Activated CD4-positive, alpha-beta T cell treated with anti-CD3 and anti-CD28 coated beads, Interleukin-2, amount 10 ng/mL, durations not matched to agents 7 days and 5 days (primary cell): ENCODE measurements at places on chromosomes 6 and 20.

- peaks cover 19% of the 10 kb centered on the region for H3K27me3 ChIP-seq
- H3K36me3 ChIP-seq = no peaks in the 10 kb centered on the region
- H3K27ac ChIP-seq = no peak overlapping the region
- no peak overlapping the region for H3K4me3 ChIP-seq
- no peaks in the 10 kb centered on the region for H3K4me1 ChIP-seq
Measured at GRCh38 chr20:31927627-31928159, 24.2 kb downstream of the PDRG1 start.

- peak within 1 kb of the TSS; percentile 94 for H3K27ac ChIP-seq
- peak within 1 kb of the TSS; percentile 97 for H3K4me3 ChIP-seq
- H3K27me3 ChIP-seq = peaks cover 7% of the 10 kb centered on the region
- DNase-seq = peak; percentile 50
- peaks cover 3% of the 10 kb centered on the region for H3K36me3 ChIP-seq
- peaks cover 40% of the 10 kb centered on the region for H3K4me1 ChIP-seq
Measured at GRCh38 chr20:5001174-5002076, at the start of gene SLC23A2. SLC23A2 (minus strand) TSS chr20:5001510; CDS start chr20:4932562, 68,948 bp downstream.

- H3K27me3 ChIP-seq = peaks cover 7% of the 10 kb centered on the region
- DNase-seq = peak; percentile 70
- peak overlapping the region; percentile 81 for H3K4me3 ChIP-seq
- peaks cover 50% of the 10 kb centered on the region for H3K4me1 ChIP-seq
Measured at GRCh38 chr6:1554476-1555310, 55.0 kb upstream of the FOXC1 start.

DNA sequence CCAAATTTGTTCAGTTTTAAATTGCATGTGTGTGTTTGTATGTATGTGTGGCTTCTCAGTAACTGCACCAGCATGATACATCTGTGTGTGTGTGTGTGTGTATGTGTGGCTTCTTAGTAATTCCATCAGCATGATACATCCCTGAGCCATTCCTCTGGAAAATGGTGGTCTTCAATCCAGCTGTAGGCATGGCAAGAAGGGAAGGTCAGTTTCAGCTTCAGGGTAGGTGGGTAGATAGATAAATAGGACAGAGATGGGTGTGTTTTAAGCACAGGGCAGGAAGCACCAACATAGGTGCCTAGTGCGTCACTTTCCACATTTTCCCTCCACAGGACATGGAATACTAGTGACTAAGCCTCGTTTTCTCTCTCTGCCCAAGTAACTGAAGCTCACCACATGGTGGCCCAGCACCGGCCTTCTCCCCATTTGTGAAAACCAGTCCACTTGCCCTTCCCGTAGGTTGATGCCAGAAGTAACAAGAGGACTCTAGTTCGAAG lies 82.9 kb downstream of the RPP40 start:
- no peak for DNase-seq
- no peak overlapping the region for H3K27ac ChIP-seq
- H3K4me1 ChIP-seq = peaks cover 33% of the 10 kb centered on the region
- H3K36me3 ChIP-seq = peaks cover 8% of the 10 kb centered on the region
- no peaks in the 10 kb centered on the region for H3K27me3 ChIP-seq
- H3K4me3 ChIP-seq = no peak overlapping the region

DNA sequence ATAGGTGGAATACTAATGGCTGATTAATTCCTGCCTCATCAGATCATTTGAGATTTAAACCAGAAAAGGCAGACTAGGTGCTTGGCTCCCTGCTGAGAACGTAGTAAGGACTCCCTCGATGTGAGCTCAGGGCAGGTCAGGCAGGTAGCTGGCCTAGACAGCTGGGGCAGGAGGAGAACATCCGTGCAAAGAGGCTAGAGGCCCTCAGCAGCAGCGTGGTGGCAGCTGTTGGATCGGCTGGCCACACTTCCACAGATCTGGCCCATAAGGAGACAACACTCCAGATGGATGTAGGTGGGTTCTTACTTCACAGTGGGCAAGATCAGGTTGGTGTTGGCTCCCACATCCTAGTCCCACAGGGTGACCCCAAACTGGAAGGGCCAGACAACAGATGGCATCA lies 38.5 kb downstream of the EYA2 start:
- H3K36me3 ChIP-seq = no peaks in the 10 kb centered on the region
- no peak overlapping the region for H3K4me3 ChIP-seq
- no peak overlapping the region for H3K27ac ChIP-seq
- peaks cover 22% of the 10 kb centered on the region for H3K27me3 ChIP-seq
- DNase-seq = no peak
